Stimulated activated naive CD4-positive, alpha-beta T cell treated with Interleukin-2 at 50 U/mL for 16 hours (primary cell): ENCODE measurements at places on chromosomes 13 and 19.
A peak's percentile ranks its signal among the peaks of the same experiment; 100 is the strongest.

- DNase-seq = no peak
Observed at GRCh38 chr13:108574856-108575255, 54.6 kb upstream of the MYO16 start.

DNA sequence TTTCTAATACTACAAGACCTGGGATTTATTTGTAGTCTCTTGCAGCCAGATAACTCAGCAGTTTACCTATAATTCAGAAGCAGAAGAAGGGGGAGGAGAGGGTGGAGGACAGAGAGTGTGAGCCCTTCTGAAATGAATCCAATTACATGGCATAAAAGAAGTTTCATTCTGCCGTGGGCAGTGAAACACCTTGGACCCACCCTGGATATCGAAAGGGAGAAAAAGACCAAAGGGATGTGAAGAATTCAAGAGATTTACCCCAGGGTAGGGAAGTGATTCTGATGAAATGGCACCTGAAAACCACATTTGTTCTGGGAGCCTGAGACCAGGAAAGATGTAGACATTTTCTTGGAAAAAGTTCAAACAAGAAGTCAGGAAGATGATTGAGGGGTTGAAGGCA is 140.9 kb downstream of the NDFIP2 start:
- DNase-seq = no peak

- DNase-seq = no peak
Observed at GRCh38 chr19:53538378-53539109, 599 bp downstream of the ZNF331 start.

GRCh38 chr13:37100731-37101130 is 4.7 kb downstream of the CSNK1A1L start:
- DNase-seq = no peak

- no peak for DNase-seq
Observed at GRCh38 chr13:114154476-114154875, 22.1 kb upstream of the RASA3 start.

GRCh38 chr13:31875134-31875533 is 135.8 kb downstream of the RXFP2 start:
- DNase-seq = no peak

DNA sequence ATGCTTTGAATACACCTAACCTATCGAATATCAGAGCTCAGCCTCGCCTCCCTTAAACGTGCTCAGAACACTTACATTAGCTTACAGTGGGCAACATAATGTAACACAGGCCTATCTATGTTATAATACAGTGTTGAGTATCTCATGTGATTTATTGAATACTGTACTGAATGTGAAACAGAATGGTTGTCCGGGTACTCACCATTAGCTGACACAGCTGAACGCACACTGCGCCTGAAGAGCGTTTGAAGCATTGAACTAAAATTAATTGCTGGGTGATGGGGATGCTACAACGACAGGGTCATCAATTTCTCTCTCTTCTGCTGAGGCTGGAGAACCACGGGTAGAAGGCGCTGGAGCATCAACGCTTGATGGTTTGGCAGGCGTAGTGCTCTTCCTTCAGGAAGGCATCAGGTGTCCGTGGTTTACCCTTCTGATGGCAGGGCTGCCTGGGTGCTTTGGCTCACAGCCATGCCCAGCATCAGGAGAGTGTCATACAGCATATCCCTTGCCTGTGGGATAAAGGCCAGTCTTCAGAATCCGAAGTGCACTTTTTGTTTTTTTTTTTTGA is 46.9 kb upstream of the UBE2L5 start:
- DNase-seq = no peak

GRCh38 chr13:81779876-81780275 is 1439.0 kb upstream of the SPRY2 start:
- DNase-seq = no peak

DNA sequence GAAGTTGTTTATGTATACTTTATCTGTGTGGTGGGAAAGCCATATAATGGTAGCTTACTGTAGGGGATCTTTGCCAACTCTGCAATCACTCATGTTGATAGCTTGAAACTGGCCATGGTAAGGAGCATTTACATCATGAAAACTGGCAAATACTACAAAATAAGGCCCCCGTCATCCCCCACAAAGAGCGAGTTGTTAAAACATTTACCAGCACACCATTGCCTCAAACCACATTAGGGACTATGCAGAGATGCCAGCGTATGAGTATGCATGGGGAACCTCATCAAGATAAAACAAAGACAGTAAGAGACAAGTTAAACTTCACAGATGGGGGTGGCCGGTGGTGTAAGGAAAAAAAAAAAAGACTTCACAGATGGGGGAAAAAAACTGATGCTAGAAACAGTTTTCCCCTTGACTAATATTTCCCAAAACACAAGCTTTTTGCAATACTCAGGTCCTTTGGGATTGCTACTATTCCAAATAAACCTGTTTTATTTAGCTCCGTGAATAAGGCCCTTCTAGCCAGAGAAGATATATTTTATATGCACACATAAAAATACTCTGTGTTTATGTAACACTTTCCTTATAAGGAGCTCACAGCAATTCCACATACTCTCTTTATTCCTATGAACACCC is 70.6 kb upstream of the SERP2 start:
- DNase-seq = no peak

GRCh38 chr13:46526100-46526735 is 26.8 kb upstream of the LRCH1 start:
- no peak for DNase-seq

- DNase-seq = no peak
Observed at GRCh38 chr13:74082741-74083160, 51.5 kb downstream of the KLF12 start.

DNA sequence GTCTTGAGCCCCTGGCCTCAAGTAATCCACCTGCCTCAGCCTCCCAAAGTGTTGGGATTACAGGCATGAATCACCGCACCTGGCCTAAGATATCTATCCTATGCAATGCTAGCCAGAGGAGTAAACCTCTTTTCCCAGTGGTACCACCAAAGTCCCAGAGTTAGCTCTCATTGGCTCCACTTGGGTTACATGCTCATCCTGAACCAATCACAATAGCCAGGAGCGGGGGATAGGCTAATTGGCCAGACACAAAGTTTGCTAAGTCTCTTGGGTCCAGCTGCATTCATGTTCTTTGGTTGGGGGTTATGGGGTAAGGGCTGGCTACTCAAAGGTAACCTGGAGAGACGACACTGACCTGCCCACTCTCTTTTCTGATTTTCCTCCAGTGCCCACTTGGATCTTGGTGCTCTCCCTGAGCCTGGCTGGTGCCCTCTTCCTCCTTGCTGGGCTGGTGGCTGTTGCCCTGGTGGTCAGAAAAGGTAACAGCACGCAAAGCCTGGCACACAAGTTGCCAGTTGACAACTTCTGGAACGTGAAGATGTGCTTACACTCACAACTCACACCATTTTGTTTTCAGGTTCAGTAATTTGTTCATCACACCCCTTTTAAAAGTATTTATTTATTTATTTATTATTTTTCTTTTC is 7.8 kb downstream of the C19orf38 start:
- DNase-seq = peak; percentile 8

DNA sequence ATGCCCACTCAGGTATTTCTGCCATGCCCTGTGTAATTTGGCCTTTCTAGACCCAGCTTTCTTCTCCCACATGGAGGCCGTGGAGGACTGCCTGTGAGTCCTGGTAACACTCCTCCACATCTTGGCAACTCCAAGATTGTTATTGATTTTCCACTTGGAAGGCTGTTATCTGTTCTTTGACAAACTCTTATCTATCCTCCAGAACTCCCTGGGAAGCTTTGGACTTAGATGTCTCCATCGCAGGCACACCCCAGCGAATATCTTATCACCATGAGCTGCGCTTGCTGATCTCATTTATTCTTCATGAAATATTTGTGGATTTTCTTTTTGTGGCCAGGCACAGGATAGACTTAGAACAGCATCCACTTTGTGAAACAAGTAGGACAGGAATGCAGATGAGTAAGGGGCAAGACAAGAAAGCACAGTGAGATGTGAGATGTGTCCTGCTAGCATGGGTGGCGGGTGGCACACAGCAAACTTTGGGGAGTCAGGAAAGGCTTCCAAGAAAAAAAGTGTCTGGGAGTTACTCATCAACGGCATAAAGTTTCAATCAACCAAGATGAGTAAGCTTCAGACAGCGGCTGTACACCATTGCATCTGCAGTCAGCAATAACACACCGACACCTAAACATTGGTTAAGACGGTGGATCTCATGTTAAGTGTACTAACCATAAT is 84.5 kb upstream of the IRS2 start:
- DNase-seq = no peak
